Upper lobe of right lung (tissue), 1 donor: ENCODE measurements at places on chromosomes 1 and 21. TPM values are rescaled to one million over a fixed set of nuclear protein-coding genes. Genes with fewer than 3 reads are reported as not detected.
A peak's percentile ranks its signal among the peaks of the same experiment; 100 is the strongest.

PPFIA4 gene
- total RNA-seq: 1.3 TPM

- DNase-seq: peak; percentile 61
These were observed 9.8 kb downstream of the ABCG1 start for GRCh38 chr21:42228709-42229220.

CLEC20A gene
- not detected for total RNA-seq

ZNF683 gene
- 1.1 TPM for total RNA-seq

DNA sequence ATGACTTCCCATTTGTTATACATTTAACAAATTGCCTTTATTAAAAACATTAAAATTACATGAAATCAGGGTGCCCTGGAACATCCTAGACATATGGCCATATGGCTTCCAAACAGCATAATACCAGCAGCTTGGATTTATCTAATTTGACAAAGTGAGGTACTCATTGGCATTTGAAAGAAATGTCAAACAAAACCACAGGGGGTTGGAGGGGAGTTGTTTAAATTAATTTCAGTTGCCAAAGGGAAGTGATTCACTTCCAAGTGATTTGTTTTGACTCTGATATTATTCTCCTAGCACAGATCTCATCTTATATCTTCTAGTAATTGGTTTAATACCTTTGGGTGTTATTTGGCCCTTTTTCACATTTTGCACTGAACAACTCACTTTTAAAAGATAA lies 24.5 kb upstream of the POU2F1 start:
- DNase-seq: no peak

S100A16 gene
- total RNA-seq: 69.6 TPM

DNA sequence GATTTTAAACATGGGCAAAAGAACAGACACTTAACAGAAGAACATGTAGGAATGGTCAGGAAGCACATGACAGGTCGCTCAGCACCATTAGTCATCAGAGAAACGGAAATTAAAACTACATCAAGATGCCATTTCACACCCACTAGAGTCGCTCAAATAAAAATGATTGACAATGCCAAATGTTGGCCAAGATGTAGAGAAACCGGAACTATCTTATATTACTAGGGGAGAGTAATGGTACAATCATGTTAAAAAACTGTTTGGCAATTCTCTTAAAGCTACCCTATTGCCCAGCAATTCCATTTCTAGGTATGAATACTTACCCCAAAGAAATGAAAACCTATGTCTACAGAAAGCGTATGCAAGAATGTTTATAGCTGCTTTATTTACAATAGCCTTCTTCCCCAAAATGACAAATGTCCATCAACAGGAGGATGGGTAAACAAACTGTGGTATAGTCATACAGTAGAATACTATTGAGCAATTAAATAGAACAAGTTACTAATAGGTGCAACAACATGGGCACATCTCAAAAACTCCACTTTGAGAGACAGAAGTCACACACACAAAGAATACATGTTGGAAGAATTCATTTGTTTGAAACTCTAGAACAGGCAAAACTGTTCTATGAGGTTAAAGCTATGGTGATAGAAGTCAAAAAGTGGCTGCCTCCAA lies 92.8 kb downstream of the ETS2 start:
- DNase-seq: no peak

DNA sequence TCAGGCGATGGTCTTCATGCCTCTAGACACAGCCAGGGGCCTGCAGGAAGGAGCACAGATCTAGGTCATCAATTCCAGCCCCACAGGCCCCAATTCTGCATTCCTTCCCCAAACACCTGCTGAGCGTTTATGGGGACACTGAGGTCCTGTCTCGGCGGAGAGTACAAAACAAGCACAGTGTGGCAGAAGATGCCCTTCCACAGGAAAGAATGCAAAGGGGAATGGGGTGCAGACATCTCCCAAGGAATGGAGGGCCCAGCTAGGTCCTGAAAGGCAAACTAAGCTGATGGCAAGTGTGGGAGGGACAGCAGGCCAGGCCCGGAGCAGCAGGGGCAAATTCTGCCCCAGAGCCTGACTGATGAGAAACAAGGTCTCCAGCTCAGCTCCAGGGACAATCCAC lies 3.5 kb upstream of the S100A8 start:
- DNase-seq: no peak

- no peak for DNase-seq
These were observed 38.0 kb downstream of the NUAK2 start for GRCh38 chr1:205283270-205284147.

DNA sequence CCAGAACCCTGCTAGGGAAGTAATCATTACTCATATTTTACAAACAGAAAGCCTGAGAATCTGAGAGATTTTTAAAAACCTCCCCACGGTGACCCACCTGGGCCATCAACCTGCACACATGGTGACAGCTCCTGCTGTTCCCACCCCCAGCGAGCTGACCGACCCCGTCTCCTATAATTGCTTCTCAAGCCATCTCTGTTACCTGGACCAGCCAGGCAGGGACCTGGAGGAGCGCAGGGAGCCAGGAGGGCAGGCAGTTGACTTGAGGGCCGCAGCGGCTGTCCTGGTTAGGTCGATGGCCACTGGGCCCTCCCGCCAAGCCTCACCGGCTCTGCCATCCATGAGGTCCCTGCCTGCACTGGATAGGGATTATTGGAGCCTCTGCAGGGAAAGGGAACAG lies 7.7 kb downstream of the TFF2 start:
- no peak for DNase-seq

SPATA45 gene
- total RNA-seq: not detected

- DNase-seq: no peak
These were observed 18.7 kb upstream of the CLDN8 start for GRCh38 chr21:30234643-30235042.

OR2G3 gene
- total RNA-seq: not detected

GRCh38 chr1:23035823-23036452 lies 16.7 kb downstream of the KDM1A start:
- DNase-seq: no peak

DNA sequence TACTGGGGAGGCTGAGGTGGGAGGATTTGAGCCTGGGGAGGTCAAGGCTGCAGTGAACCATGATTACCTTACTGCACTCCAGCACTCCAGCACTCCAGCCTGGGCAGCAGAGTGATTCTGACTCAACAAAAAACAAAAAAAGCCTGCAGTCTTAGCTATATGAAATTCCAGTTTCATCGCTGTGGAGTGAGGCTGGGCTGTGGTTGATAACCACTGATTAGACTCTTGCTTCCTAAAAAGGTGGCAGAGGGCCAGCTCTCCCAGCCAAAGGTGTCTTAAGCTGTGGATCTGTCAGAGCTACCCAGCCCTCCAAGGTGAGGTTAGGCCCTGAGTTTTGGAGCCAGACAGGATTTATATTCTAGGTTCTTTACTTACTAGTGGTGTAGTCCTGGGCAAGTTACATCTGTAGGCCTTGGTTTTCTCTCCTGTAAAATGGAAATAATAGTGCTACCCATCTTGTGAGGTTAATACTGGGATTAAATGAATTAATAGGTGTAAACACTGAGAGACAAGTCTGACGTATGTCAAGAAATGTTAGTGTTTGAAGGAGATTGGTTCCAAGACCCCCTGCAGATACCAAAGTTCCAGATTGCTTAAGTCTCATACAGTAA lies 35.9 kb downstream of the TMCC2 start:
- DNase-seq: no peak

DNA sequence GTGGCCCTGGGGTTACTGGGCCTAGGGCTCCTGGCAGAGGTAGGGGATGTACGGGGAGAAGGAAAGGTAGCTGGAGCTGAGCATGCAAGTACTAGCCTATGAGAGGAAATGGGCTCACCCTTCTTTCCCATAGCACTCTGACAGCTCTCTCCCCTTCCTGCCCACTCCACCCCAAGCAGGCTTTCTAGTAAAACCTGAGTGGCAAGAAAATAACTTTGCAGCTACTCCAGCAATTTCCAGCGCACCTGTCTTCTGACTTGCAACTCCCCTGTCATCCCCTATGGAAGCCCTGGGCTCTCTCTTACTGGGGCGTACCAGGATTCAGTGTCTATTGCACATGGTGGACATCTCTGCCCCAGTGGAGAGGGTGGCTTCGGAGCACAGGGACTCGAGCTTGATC lies 6.7 kb upstream of the IVL start:
- DNase-seq: no peak

DNA sequence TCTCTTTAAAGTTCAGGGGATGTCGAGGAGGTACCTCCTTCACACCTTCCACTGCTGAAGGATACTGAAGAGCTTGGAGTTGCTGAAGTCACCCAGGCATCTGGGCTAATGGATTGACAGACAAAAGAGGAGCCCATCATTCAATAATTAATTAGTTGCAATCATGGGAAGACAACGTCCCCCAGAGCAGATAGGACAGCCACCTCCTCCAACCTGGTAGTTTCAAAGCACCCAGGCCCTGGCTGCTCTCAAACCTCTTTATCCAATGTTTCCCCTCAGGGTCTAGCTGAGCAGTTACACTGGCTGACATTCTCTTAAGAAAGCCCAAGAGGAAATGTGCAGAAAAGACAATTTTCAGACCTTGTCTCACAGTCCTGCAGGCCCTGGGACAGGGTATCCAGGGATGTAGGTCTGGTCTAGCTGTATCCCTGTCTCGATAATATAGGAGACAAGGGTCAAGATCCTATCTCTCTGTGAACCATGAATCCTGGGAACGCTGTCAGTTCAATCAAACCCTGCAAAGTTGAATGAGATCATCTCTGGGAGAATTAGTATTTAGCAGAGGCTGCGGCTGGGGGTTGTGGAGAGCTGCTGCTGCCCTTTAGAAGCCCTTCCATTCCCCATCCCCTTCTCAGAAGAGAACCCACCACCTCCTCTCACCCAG lies 1.1 kb downstream of the TSPAN2 start:
- DNase-seq: no peak
